ENCODE measurements at places on chromosomes 13 and 19. TPM values are rescaled to one million over a fixed set of nuclear protein-coding genes. Genes with fewer than 3 reads are reported as not detected.

- no peak for DNase-seq
These were observed 25.0 kb downstream of the KBTBD6 start for GRCh38 chr13:41107584-41108014.

DNA sequence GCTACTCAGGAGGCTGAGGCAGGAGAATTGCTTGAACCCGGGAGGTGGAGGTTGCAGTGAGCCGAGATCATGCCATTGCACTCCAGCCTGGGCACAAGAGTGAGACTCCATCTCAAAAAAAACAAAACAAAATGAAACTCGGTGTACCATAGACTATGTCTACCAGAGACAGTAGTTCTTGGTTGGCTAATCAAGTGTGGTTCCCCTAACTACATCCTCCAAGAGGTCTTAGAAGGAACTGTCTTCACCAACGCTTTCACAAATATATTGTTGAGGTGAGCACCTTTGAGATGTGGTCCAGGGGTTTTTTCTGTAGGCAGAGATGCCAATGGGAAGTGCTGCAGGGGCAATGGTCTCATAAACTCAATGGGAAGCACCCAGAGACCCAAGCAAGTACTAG lies 48.0 kb downstream of the RFC3 start:
- DNase-seq = no peak

- no peak for DNase-seq
These were observed 172.6 kb downstream of the NUFIP1 start for GRCh38 chr13:44816701-44817100.

DNA sequence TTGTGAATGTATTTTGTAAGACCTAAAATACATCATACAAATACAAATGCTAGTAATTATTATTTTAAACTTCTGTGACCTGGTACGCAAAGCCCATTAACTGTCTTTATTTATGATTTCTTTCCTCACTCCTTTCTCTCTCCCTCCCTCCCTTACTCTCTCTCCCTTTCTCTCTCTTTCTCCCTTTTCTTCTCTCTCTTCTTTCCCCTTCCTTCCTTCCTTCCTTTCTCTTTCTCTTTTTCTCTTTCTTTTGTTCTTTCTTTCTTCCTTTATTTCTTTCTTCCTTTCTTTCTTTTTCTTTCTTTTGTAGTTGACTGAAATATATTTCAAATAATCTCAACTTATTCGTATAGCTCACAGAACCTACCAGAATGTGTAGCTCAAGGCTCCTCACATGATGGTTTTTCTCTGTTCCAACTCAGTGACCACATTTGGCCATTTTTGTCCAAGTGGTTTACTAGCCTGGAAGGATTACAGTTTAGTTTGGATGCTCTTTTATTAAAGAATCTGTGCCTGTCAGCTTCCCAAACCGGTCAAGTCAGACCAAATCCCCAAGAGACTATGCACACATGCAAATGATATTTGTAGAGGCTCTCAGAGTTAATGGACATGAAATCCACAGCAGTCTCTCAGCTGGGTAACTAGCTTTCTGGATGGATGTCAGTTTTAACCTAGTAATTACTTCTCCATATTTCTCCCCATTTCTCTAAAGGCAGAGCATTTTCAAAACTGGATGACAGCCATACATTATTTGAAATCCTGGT lies 71.7 kb downstream of the POSTN start:
- DNase-seq = no peak

The LRP3 gene
- polyA plus RNA-seq = 15.8 TPM

DNA sequence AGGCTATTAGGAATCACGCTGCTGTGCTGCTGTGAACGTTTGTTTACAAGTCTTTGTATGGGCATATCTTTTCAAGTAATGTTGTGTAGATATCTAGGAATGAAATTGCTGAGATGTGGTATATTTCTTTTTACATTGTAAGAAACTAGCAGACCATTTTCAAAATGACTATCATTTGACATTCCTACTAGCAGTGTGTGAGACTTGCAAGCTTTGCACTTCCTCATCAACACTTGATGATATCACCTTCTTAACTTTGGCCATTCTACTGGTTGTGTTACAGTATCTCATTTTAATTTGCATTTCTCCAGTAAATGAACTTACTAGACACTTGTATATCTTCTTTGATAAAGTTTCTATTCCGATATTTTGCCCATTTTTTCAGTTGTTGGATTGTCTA lies 12.1 kb downstream of the METTL21C start:
- DNase-seq = no peak

GRCh38 chr13:48535766-48536165 lies 2.9 kb upstream of the RCBTB2 start:
- no peak for DNase-seq

The SLITRK5 gene
- polyA plus RNA-seq = 0.02 TPM

- peak; percentile 61 for DNase-seq
These were observed 310.9 kb downstream of the ZNF536 start for GRCh38 chr19:30682999-30683536.

DNA sequence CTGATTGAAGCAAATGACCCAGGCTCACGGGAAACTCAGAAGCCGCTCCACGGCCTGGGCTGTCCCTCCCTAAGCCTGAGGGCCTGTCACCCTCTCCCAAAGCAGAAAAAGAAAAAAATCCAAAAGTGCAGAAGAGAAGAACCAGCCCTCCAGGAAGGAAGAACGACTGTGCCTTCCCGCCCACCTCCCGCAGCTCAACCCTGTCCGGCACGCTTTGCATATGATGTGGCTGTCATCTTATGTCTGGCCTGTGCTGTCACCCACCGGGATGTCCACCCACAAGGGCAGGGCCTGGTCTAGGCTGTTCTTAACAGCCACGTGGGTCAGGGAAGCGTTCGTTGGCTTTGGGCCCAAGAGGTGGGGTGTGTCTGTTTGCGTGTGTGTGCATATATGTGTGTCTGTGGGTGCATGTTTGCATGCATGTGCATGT lies 13.7 kb downstream of the ZBTB7A start:
- DNase-seq = no peak

- DNase-seq = no peak
These were observed 73.9 kb downstream of the KCTD12 start for GRCh38 chr13:76812206-76812897.

The ALG5 gene
- polyA plus RNA-seq = 36.4 TPM

DNA sequence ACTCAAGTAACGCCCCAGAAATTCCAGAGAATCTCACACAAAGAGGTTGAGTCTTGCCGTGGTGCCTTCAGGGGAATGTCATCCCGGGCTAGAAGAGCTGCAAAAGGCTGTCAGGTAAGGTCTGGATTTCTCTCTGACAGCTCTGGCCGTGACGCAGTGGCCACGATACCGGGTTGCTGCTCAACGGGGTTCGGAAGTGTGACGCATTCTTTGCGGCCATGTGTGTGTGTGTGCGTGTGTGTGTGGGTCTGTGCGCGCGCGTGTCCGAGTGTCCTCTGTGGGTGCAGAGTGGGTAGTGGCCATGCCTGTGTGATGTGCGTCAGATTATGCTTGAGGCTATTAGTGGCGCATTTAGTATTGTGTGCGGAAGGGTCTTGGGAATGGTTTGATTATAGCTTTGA lies 306 bp downstream of the ZNF540 start:
- peak; percentile 2 for DNase-seq

GRCh38 chr19:48340995-48341394 lies 15.6 kb downstream of the EMP3 start:
- DNase-seq = no peak

GRCh38 chr13:28942906-28943305 lies 122.8 kb downstream of the MTUS2 start:
- no peak for DNase-seq

DNA sequence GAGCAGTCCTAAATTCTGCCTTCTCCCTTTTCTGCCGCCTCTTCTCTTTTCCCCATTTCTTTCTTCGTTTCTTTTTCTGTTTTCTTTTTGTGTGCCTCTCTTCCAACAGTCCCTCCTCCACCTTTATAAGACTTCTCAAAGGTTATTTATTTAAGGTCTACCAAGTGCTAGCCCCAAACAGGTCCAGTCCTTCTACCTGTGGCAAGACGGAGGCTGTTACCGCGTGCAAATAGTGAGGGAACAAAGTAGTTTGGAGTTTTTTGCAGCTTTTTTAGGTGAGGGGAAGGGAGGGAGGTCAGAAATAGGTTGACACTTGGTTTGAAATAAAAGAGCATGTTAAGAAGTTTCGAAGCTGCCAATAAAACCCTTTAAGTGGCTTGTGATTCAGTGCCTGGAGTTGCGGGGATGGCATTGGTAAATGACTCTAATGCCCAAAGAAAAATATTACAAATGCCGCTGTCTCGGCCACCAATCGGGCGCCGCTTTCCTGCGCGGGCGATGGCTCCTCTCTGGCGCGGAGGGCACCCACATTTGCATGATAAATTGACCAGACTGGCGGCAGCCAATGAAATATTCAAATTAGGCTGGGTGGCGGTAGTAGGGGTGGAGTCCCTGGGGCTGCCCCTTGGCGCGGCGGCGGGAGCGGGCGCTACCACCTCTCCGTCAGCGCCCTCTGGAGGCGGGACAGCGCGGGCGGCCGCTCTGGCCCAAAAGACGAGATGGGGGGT lies 7.5 kb upstream of the TSHZ3 start:
- DNase-seq = no peak

GRCh38 chr13:99686944-99687411 lies 185.7 kb downstream of the TM9SF2 start:
- DNase-seq = no peak

DNA sequence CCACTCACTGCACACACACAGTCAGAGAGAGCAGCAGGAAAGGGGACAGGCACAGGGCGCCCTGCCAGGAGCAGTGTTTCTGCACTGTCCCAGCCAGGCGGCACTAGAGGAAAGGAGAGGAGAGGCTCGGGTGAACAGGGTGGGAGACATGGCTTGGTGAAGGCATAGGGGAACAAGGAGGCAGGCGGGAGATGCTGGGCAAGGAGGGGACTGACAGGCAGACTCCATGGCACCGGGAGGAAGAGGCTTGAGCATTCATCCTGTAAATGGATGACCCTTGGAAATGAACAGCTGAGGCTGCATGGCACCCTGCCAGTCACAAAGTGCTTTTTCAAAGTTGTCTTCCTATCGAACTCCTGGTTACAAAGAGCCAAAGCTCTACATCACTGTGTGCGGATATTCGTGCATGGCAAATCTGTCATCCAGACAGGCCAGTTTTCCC lies 22.4 kb downstream of the MED26 start:
- DNase-seq = no peak

The ZNF829 gene
- 1.1 TPM for polyA plus RNA-seq

DNA sequence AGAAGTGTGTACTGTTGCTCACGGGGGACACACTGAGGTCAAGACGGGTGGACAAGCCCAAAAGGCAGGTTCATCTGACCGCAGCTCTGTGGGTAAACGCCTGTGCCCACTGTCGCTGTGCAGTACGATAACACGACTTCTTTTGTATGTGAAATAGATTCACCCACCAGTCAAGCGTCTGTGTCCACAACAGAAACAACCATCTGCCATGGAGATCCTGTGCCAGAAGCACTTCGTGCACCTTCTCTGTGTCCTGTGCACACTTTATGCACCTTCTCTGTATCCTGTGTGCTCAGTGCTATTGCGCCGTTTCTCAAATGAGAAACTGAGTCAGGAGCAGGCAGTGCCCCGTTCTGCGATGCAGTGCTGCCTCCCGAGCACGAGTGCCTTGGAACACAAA lies 138.9 kb downstream of the ATP11A start:
- DNase-seq = no peak

GRCh38 chr13:110518226-110518525 lies 43.3 kb downstream of the RAB20 start:
- DNase-seq = no peak

DNA sequence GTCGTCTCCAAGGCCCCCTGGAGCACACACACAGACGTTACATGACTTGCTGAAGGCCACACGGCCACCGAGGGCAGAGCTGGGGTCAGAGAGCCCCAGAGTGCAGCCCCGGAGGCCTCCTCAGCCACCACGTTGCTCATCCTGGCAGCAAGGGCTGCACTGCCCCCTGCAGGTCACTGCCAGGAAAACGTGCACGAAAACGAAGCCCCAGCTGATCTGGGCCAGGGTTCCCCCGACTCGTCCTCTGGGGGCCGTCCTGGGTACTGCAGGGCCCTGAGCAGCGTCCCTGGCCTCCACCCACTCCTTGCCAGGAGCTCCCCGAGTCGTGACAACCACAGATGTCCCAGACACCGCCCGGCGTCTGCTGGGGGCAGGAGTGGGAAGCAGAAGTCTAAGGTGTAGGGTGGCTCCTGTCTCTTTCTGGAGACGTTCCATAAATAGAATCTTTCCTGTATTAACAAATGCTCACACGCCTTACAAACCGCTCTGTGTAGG lies 3.4 kb downstream of the TPGS1 start:
- DNase-seq = peak; percentile 60

DNA sequence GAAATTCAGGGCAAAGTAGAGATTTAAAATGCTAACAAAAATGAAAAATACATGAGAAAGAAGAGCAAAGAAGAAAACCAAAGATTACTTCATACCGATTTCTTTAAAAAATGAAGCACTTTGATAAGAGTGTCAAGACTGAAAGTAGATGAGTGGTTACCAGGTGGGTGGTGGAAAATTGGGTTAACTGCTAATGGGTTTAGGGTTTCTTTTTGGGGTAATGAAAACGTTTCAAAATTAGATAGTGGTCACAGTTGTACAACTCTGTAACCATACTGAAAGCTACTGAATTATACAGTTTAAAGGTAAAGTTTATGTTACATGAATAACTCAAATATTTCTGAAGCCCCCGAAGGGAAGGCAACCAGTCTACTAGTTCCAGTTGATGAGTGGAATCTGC lies 179.4 kb downstream of the NDFIP2 start:
- no peak for DNase-seq

DNA sequence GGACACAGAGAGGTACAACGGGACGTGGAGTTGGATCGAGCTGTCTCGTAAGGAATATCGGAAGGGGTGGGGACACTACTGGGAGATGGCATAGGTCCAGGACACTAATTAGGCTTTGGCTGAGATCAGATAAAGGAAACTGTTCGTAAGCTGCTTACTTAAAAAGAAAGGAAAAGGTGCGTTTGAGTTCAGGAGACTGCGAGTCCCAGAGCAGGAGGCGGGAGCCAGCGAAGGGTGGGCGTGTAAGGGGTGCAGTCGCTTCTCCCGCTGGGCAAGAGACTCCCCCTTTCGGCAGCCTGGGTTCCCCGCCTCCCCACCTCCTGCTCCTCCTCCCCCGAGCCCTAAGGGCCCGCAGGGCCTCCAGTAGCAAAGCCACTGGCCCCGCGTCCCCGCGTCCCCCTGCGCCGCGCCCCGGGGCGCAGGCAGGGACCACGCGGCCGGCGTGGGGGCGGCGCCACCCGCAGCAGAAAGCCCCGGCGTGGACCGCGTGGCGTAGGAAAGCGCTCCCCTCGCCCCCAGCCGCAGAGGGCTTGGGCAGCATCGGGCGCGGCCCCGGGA lies 547 bp downstream of the ABCC4 start:
- peak; percentile 23 for DNase-seq

DNA sequence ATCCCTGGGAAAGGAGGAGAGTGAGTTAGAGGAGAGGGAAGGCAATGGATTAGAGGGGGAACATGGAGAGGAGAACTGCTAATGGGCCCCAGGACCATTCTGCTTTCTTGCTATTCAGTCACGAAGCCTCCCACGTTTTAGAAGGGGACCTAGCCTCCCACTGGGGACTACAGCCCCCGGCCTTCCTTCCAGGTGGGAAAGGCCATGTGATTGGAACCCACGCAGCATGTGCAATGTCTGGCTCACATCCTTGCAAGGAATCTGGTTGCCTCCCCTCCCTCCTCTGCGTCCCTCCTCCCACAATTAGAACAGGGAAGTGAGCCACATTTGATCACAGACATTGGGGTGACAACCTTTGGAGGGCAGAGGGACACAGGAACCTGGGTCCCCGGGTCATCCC lies 22.5 kb upstream of the PLA2G4C start:
- DNase-seq = no peak

The TMEM91 gene
- 6.3 TPM for polyA plus RNA-seq

The PSPN gene
- polyA plus RNA-seq = 0.41 TPM

The ZNF418 gene
- 3.1 TPM for polyA plus RNA-seq

The TRAPPC2B gene
- 16.5 TPM for polyA plus RNA-seq

GRCh38 chr13:29451976-29452375 lies 143.5 kb downstream of the SLC7A1 start:
- DNase-seq = no peak
